ENCODE measurements at places on chromosomes 3 and 15.
A peak's percentile ranks its signal among the peaks of the same experiment; 100 is the strongest.

DNA sequence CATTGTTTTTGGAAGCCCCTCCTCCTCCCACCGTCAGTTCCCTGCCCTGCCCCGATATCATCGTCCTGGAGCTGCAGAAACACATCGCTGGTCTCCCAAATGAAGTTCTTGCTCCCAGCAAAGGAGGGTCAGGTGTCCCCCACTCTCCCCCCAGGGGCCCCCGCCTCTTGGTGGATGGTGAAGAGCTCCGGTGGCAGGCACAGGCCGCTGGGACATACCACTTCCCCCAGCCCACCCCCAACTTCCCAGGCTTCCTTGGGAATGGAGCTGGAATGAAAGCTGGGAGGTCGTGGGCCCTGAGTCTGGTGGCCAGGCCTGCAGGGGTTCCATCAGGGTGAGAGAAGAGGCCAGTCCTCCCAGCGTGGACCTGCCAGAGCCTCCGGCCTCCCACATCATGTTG, 137.7 kb downstream of the CHSY1 start:
- DNase-seq, result no peak

DNA sequence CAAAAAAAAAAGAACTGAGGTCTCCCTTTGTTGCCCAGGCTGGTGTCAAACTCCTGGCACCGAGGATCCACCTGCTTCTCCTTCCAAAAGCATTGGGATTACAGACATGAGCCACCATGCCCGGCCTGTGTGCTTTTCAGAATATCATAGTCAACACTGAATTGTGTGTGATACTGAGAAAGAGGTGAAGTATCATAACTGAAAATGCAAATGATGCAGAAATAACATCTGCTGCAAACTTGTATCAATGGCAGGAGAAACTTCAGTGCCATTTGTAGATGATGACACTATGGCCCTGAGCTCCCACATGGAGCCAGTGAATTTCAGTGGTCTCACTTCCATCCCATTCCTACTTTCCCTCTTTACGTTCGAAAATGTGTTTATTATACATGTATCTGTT, 21.9 kb downstream of the IL12A start:
- no peak for DNase-seq

GRCh38 chr3:23455084-23455483, 252.0 kb downstream of the UBE2E2 start:
- no peak for DNase-seq

DNA sequence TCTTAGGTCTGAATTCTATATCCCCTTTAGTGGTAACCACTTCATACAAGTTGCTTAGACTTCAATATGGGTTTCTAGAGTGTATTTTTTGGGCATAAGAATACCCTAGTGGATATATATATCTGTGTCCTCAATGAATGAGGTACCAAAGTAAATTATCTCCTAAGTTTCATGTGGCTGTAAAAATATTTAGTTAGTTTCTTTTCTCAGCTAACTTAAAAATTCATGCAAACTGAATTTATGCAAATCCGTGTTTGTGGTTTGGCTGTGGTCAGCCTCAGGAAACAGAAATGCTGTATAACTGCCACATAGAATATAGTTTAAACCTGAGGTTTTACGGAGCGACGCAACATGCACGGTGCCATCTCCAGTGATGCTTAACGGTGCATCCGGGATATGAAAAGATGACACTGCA, 80.3 kb downstream of the PEX5L start:
- DNase-seq, result no peak

DNA sequence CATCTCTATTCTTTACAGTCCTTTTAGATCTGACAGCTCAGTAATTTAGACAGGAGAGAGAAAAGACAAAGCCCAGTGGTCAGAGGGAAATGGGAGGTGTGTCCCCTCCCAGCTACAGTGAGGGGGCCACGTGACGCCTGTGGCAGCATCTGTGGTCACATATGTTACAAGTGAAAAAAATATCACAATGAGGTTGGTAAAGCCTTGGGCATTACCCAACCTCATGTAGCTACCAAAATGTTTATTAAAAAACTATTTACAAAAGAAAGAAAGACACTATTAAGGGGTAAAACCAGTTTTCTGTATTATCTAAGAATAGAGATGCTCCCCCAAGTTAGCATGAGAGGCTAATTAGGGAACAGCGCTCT, 42.9 kb upstream of the PLCL2 start:
- peak; percentile 29 for DNase-seq

DNA sequence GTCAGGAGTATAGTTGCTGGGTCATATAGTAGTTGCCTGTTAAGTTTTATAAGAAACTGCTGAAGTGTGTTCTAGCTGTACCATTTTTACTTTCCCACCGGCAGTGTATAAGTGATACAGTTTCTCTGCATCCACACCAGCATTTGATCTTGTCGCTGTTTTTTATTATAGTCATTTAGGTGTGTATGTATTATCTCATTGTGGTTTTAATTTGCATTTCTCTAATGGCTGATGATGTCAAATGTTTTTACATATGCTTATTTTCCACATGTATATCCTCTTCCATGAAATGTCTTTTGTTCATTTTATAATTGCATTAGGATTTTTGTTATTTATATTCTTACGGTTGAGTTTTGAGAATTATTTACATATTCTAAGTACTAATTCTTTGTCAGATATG, 254.3 kb downstream of the CLSTN2 start:
- no peak for DNase-seq

GRCh38 chr3:150928234-150928633, 23.0 kb upstream of the MINDY4B start:
- no peak for DNase-seq

GRCh38 chr15:42073418-42073817, 20.9 kb downstream of the PLA2G4D start:
- no peak for DNase-seq

DNA sequence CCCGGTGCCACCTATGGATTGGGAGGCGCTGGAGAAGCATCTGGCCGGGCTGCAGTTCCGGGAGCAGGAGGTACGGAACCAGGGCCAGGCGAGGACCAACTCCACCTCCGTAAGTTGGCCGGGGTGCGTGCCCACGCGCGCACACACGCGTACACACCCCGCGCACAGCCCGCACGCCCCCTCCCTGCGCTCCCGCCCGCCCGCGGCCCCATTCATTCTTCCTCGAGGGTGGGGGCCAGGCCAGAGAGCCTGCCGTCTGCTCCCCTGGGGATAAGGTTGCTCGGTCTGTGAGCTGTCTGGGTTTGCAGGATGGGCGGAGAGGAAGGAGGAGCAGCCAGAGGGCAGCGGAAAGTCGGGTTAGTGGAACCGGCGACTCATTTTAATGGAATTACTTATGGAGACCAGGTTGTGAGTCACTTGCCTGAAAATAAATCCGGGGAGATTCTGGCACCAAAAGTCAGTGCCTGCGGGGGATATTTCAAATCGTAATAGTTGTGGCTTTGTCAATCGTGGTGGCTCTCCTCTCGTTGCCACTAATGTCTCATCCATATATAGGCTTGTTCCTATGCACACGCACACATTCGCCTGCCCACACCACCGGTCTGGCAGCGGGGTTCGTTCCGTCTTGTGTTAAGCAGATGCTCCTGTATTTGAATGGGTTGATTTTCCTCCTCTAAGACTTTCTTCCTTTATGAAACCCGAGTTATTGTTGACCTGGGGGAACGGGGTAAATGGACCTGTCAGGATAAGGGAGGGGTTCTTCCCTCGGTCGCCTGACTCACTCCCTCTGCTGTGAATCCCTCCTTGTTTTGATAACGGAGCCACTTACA, 223.4 kb upstream of the IL12A start:
- no peak for DNase-seq

- DNase-seq, result no peak
Measured at GRCh38 chr3:32126305-32127015, 20.0 kb downstream of the GPD1L start.

- DNase-seq, result no peak
Measured at GRCh38 chr3:4950351-4950784, 28.9 kb upstream of the BHLHE40 start.

GRCh38 chr3:28280781-28281180, 39.4 kb downstream of the CMC1 start:
- DNase-seq, result no peak

DNA sequence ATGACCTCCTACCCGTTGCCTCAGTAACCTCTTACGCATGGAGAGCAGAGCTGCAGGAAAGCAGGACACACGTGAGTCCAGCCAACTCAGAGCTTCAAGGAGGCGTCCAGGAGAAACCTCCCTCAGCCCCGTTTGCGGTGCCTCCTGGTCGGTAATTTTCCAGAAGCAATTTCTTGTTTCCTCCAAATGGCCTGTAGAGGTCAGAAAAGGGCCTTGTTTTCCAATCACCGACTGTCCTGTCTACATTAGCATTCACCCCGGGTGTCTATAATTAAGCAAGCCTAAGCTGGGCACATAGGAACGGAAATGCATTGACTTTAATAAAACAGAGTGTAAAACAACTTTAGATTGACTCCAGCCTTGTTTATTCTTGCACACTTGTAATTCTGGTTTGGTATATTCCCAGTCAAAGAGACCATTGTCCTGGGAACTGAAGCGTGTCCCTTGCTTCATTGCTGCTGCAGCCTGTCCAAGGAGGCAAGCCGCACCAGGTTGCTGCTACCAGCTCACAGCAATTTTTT, 836.2 kb downstream of the AGBL1 start:
- DNase-seq, result no peak

GRCh38 chr3:157152930-157153329, 7.0 kb downstream of the CCNL1 start:
- no peak for DNase-seq

GRCh38 chr15:100193277-100193860, 148.4 kb downstream of the ADAMTS17 start:
- DNase-seq, result no peak

GRCh38 chr15:79608066-79608864, 176.1 kb downstream of the MINAR1 start:
- no peak for DNase-seq

DNA sequence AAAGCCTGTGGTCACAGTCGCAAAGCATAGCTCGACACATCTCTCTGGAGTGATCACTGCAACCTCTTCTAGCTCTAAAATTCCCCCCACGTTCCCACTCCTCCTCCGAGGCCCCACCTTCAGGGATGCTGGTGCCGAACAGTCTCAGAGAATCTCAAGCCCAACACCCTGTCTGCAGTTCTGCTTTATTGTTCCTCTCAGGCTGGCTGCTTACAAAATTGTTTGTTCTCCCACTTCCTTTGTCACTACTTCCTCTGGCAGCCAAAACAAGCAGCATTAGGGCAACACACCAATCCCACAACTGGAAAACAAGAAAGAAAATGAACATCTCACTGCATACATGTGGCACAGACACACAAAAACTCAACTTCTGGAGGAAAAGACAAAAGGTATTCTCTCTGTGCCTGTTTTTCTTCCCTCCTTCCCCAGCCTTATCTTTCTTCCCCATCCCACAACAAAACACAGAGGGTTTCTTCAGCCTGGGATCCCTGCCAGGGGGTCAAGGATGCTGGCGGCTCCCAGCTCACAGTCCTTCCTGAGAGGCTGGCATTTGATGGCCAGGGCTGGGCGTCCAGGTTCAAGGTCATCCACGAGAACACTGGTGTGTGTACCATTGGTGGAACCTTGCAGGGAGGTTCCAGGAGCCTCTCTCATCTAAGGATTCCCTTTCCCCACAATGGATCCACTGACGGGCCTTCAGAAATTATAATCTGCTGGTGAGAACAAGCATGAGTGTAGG, 108.4 kb downstream of the TMCO5A start:
- no peak for DNase-seq

DNA sequence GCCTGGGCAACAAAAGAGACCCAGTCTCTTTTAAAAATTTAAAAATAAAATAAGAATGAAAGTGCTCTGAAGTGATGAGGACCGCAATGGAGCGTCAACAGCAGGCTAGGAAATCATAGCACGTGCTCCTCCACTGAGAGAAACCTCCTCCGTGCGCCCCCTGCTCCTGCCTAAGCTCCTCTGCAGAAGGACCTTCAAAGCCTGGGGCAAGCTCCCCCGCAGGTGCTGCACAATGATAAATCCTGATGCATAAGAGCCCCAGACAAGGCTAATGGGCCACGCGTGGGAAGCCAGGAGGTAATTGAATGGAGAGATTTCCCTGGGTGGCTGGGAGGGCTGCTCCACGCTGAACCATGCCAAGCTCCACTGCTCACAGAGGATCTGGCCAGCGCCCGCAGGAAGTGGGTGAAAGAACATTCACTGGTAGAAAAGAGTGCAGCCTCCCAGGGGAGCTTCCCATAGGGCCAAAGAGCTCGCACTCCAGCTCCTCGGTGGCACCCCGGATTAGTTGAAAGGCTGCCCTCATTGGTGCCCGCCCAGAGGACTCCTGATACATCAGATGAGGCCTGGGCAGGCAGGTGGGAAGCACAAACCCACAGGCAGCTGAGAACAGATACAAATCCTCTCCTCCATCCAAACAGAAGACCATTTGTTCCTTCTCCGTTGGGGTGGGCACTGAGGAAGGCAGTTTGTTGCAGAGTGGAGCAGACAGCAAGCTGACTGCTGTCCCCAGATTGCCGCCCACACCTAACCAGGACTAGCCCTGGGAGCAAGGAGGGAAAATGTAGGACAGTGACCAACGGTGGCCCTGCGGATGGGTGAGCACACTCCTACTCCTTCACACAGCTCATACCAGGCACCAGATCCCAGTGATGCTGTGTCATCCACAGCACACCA, 52.5 kb downstream of the CPN2 start:
- no peak for DNase-seq

- no peak for DNase-seq
Measured at GRCh38 chr15:93826790-93827189, 404.6 kb upstream of the MCTP2 start.
